CD4-positive, CD25-positive, alpha-beta regulatory T cell (primary cell): ENCODE measurements at places on chromosomes 13 and 19. TPM values are rescaled to one million over a fixed set of nuclear protein-coding genes. Genes with fewer than 3 reads are reported as not detected.

- DNase-seq: no peak
Measured at GRCh38 chr13:60654415-60654814, 257.4 kb downstream of the TDRD3 start.

DNA sequence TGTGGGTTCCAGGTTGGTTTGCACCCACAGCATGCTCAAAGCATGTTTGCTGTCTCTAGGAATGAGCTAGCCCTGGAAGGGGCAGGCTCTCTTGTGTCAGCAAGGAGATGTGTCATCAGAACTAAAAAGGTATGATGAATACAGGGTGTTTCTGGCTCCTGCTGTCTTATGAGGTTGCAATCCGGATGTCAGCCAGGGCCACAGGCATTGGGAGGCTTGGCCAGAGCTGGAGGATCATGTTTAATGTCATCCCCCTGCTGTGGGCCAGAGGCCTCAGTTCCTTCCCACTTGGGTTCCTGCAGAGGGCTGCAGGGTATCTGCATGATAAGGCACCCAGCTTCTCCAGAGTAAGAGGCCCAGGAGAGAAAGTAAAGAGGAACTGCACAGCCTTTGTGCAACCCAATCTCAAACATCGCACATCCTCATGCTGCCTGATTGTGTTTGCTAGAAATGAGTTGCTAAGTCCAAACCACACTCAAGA, 193.6 kb downstream of the COL4A1 start:
- no peak for DNase-seq

- no peak for DNase-seq
Measured at GRCh38 chr19:54694648-54695047, 29.6 kb upstream of the KIR3DL3 start.

- DNase-seq: no peak
Measured at GRCh38 chr13:30835442-30835841, 70.6 kb upstream of the MEDAG start.

DNA sequence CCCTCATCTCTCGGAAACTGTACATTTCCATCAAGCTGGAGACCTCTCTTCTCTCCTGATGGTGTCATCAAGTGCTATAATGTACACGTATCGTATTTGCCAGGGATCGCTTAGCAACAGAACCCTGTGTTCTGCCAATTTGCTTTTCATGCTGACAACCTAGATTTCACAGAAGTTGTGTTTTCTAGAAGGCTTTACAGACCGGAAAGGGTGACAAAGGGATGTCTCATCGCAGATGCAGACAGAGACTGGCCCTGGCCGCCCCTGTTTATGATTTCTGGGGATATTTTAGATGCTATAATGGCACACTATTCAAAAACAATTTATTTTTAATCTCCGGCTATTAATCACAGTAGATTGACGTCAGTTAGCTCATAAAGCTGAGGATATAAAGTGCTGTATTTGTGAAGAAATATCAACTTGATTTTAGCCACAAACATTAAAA, 291.4 kb downstream of the IRS2 start:
- DNase-seq: no peak

- no peak for DNase-seq
Measured at GRCh38 chr13:30873499-30873898, 32.6 kb upstream of the MEDAG start.

DNA sequence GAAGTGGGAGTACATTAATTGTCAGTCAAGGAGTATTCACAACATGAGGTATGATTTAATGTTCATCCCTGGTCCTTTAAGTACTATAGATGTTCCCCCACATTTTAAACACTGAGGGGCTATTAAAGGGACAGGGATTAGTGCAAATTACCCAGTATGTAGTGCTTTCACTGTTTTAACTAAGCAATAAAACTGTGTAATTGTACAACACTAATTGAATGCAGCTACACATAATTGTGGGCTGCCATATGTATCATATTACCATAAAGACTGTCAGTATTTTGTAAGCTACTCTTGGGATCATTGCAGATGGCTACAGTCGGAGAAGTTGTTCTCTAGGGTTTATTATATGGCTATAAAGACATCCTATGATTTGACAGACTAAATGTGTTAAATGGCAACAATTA, 316.6 kb downstream of the DCLK1 start:
- no peak for DNase-seq

DNA sequence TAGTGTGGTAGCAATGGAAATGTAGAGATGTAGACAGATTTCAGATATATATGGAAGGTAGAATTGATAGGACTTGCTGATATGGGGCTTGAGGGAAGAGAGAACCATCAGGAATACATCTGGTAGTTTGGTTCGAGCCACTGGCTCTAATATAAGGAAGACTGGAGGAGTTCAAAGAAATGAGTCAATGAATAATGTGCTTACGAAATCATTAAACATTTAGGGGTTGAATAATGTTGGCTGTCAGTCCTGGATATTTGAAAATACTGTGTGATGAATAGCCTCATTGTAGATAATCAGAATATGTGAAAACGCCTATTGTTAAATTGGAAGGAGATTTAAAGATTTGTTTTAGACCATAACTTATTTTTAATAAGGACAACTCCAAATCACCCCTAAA, 21.6 kb downstream of the SGCG start:
- no peak for DNase-seq

DNA sequence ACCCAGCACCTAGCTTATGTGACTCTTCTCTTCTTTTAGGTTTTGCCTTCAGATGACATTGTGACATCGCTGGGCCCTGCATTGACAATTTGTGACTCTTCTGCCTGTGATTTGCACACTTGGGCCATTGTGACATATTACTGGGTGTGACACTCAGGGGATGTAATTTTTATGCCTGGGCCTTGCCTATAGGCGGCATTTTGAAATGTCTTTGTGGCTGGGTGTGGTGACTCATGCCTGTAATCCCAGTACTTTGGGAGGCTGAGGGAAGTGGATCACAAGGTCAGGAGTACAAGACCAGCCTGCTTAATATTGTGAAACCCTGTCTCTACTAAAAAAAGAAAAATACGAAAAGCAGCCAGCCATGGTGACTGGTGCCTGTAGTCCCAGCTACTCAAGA, 28.4 kb upstream of the ZNF681 start:
- no peak for DNase-seq

GRCh38 chr13:45162194-45162593, 38.7 kb downstream of the KCTD4 start:
- DNase-seq: no peak

DNA sequence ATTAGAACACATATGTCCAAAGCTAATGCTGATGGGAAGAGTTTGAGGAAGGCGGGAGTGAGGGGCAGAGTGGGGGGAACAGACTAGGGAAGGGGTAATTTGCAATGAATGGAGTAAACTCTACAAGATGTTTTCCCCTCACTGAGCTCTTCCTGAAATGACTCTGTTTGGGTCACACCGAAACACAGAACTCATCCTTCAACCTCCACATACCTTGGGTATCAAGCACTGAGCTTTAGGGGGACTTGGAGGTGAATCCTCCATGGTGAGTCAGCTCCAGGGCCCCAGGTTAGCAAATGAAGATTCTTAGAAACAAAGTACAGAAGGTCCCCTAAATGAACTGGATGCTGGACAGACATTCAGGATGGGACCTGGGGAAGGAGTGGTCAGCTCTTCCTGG, 1.3 kb upstream of the SIGLEC10 start:
- DNase-seq: no peak

DNA sequence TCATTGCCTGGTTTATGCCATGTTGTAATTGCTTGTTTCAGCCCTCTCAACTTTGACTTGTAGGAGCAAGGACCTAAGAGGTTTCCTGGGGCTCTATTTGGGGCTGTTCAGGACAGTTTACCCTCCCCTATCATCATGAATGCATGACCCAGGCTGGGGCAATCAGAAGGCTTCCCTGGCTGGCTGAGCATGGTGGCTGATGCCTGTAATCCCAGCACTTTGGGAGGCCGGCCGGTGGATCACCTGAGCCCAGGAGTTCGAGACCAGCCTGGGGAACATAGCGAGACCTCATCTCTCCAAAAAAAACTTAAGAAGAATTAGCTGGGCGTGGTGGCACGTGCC, 6.1 kb upstream of the LSM4 start:
- no peak for DNase-seq

- DNase-seq: no peak
Measured at GRCh38 chr19:14577264-14577663, 5.4 kb upstream of the NDUFB7 start.

DNA sequence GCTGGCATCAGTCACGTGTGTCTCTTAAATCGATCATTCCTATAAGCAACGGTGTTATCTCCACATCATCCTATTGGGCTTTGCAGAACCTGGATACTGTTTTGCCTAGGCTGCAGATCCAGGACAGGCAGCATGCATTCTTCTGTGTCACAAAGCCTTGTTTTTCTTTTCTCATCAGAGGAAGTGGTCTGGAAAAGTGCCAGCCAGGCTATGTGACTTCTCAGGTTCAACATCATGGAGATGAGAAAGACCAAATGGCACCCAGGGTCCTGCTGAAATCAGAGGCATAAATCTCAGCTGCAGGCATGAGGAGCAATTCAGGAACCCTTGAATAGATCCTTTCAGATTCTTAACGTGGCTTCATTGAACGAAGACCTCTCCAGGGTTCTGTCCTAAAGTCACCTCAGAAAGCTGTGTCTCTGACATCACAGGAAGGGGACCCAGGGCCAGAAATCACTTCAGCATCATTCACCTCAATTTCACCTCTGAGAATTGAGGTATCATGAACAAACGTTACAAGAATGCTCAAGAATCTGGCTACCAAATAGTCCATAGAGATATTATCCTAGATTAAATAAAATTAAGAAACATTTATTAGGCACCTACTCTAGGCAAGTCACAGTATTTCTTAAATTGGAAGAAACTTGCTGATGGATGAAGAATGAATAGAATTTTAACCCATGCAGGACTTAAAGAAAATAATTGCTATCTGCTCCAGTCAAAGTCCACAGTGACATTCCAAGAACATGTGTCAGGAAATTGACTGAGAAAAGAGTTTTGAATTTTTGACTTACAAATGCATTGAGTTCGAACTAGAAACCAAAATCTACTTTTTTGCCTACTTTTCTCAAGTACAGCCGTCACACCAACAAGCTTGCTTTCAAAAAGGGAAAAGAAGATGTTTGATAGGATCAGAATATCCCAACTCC, 124.1 kb downstream of the COG6 start:
- DNase-seq: peak; percentile 54

GRCh38 chr13:46571189-46571908, 18.4 kb downstream of the LRCH1 start:
- DNase-seq: no peak

- no peak for DNase-seq
Measured at GRCh38 chr13:42075517-42075916, 27.1 kb downstream of the DGKH start.

GRCh38 chr13:32949820-32950219, 66.4 kb upstream of the KL start:
- DNase-seq: no peak

- no peak for DNase-seq
Measured at GRCh38 chr13:71217827-71218226, 649.2 kb downstream of the DACH1 start.

DNA sequence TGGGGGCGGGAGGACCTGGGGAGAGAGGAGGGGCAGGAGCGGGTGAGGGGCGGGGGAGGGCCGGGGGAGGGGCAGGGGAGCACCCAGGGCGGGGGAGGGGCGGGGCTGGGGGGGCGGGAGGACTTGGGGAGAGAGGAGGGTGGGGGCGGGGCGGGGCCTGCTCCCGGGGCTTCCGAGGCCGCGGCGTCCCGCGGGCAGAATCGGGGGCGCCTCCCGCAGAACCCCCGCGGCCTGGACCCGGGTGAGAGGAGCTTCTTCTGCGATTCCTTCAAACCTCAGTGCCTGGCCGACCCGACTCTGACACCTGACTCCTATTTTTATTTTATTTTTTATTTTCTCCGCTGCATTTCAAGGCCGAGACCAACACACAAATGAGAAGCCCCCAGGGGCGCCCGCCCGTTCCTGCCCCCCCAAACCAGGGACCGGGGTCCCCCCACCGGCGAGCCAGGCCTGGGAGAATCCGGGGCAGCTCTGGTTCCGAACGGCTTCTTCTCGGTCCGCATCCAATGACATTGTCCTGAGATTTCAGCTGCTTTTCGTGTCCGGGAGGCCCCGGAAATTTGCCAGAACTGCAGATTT, 470 bp upstream of the GRTP1 start:
- DNase-seq: no peak

DNA sequence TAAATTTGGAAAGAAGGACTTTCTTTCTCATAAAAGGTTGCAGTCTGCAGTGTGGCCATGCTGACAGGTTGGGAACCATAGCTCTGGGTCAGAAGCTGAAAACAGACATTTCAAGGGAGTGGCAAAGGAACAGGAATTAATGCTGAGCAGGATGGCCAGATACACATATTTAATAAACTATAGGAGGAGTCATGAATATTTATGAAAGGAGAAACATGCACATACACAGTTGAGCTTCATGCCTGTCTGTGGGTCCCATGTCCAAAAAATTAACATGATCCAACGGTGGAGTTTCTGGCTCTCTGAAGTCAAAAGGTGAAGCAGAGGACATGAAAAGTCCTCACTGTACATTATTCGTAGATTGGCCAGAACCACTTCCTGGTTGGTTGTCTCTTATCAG, 2556.0 kb downstream of the PCDH9 start:
- DNase-seq: no peak

- no peak for DNase-seq
Measured at GRCh38 chr19:46741447-46741846, 4.4 kb upstream of the FKRP start.

GRCh38 chr19:42272989-42273406, 3.9 kb downstream of the CIC start:
- no peak for DNase-seq

Gene ZNF100
- 6.2 TPM for total RNA-seq

Gene KLK3
- not detected for total RNA-seq

Gene B3GNT8
- 0.67 TPM for total RNA-seq

Gene CBY2
- total RNA-seq: 0.96 TPM

Gene SIGLEC9
- total RNA-seq: 1.1 TPM

Gene ZNF471
- 0.62 TPM for total RNA-seq

Gene FGF9
- 0.35 TPM for total RNA-seq

Gene DAND5
- not detected for total RNA-seq

Gene LILRB2
- total RNA-seq: not detected

Gene NOTCH3
- not detected for total RNA-seq

Gene KLK2
- not detected for total RNA-seq

Gene LYPD4
- total RNA-seq: not detected

Gene CCDC70
- not detected for total RNA-seq

Gene C19orf67
- total RNA-seq: not detected
